NAMALWA (cell line): ENCODE measurements at places on chromosomes 7 and 10.
A peak's percentile ranks its signal among the peaks of the same experiment; 100 is the strongest.

- DNase-seq: peak; percentile 44
Measured at GRCh38 chr7:154409703-154410311, 357.6 kb downstream of the DPP6 start.

DNA sequence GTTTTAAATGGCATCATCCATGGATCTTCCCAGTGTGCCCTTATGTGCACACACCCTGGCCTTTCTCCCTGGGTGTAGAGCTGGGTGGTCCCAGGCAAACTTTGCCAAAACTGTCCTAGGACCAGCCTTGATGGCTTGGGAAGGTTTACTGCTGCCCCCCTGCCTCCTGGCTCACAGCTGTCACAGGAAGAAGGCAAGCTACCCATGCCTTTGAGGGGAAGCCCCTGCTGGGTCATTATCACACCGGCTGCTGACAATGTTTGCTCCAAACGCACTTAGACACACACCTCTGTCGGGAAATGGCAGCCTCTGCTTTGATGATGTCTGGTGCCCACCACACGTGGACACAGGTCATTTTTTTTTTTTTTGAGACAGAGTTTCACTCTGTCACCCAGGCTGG lies 25.2 kb upstream of the FIGNL1 start:
- no peak for DNase-seq

DNA sequence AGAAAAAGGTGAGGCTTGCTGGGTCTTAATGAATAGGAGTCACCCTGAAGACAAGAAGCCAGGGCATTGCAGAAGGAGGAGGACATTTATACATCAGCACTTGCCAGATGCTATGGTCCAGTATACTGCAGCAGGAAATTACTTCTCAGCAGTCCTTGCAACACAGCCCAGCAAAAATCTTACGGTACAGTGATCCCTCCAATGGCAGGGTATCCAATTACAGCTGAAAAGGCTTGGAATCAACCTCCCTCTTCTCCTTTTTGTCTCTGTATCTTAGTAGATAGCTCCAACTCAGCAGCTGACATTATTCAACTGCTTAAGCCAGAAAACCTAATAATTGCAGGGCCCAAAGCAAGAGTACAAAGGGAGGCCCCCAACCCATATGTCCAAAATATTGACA lies 128.3 kb upstream of the COBL start:
- DNase-seq: no peak

- no peak for DNase-seq
Measured at GRCh38 chr10:80461208-80462183, 7.4 kb downstream of the TSPAN14 start.

DNA sequence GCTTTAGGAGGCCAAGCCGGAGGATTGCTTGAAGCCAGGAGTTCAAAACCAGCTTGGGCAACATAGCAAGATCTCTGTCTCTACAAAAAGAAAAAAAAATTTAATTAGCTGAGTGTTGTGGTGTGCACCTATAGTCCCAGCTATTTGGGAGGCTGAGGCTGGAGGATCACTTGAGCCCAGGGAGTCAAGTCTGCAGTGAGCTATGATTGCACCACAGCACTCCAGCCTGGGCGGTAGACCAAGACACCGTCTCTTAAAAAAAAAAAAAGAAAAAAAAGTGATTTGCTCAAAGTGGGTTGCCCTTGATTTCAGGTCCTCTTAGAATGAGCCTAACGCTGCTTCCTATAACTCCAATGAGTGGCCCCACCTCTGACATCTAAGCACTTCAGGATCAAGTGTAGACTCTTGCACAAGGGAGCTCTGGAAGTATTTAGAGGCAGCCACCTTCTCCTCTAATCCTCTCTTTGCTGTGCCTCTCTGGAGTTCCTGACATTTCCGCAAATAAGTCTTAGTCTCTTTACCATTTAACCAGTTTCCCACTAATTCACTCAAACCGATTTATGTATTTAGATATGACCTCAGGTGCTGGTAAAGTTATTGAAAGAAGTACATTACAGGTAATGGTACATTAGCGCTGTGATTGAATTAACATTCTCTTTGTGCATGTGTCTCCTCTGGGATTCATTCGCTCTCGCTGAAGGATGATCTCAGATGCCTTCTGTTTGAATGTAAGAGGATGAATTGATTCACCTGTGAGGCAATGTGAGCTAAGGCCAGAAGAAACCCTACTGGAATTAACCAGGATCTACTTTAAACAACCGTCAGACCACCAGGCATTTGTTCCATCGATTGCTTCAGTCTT lies 60.8 kb upstream of the CELF2 start:
- DNase-seq: no peak
